ENCODE measurements at places on chromosomes 11 and 22.

DNA sequence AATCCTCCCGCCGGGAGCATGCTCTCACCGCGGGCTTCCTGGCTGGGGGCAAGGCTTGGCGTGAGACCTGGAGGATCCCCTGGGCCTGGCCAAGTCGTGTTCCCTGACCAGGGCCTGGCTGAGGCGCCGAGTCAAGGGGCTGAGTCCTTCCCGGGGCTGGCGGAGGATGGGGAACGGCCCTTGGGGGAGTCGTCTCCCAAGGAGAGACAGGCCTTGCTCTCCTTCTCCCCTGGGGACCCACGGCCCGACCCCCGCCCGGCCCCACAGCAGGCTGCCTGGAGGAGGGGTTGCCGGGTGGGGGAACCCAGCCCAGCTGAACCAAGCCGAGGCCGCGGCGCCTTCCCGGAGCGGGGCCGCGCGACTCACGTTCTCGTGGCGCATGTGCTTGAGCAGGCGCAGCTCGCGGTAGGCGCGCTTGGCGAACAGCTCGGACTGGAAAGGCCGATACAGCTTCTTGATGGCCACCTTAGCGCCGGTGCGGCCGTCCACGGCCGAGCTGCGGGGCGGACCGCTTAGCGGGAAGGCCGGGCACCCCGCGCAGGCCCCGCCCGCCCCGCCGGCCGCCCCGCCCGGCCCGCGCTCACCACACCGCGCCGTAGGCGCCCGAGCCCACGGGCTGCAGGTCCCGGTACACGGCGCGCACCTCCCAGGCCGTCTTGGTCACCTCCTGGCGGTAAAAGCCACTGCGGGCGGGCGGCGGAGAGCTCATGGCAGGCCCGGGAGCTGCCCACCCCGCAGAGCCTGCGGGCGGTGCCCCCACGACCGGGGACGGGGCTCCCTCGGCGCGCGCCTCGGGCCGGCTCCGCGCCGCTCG, 475 bp downstream of the MAPK12 start:
- no peak for DNase-seq

DNA sequence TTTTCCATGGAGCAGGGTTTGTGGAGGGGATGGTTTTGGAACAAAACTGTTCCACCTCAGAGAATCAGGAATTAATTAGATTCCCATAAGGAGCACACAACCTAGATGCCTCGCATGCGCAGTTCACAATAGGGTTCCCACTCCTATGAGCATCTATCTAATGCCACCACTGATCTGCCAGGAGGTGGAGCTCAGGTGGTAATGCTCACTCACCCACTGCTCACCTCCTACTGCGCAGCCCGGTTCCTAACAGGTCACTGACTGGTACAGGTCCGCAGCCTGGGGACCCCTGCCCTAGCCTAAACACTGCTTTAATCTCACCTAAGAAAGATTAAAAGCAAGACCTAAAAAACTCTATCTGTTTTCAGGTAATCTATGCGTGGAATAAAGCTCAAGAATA, 553.0 kb downstream of the JRKL start:
- no peak for DNase-seq

DNA sequence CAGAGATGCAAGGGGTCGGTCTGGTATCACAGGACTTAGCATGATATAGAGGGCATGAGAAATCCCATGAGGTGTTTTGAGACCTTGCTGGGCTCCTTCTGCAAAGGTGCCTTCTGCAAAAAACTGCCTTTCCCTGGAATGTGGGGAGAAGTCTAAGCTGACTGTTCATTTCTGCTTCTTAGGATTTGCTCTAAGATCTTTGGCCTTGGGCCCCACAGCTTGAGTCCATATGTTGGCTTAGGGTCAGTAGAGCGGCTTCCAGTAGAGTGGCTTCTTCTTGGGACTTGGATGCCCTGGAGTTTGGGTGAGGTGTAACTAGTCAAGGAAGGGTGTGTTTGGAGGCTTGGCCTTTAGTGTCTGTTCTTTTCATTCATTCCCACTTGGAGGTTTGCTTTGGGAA, 37.0 kb downstream of the AMPD3 start:
- DNase-seq: no peak

DNA sequence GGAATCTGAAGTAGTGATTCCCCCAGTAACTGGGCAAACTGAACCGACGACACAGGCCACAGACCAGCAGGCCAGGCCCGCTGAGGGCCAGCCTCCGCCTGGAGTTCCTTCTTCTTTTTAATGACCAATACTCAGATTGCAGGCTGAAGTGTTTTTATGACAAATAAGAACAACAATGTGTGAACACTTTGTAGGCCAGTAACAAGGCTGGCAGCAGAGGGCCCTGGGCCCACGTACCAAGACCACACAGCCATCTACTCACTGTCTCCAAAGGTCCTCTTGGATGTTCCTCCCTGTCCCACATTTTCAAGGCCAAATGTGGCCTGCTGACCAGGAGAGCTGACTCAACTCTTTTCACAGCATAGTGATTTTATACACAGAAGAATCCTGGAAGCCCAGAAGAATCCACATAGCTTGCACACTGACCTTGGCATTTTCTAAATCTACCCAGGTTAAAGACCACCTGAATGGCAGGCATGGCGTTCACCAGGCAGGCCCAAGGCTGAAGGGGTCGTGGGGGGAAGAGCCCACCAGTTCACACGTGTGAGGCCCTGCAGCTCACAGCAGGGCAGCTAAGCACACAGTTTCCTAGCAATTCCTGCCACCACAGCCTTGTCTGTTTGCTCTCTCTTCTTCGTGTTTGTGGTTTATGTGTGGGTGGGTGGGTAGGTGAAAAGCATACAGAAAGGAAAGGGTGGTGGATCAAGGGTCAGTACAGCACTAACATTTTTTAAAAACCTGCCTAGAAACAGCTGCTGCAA, 13.3 kb downstream of the SMCO4 start:
- no peak for DNase-seq

GRCh38 chr11:55658608-55659007, 3.4 kb upstream of the OR4C6 start:
- DNase-seq: no peak

GRCh38 chr11:36763187-36763586, 165.2 kb upstream of the RAG2 start:
- DNase-seq: no peak

DNA sequence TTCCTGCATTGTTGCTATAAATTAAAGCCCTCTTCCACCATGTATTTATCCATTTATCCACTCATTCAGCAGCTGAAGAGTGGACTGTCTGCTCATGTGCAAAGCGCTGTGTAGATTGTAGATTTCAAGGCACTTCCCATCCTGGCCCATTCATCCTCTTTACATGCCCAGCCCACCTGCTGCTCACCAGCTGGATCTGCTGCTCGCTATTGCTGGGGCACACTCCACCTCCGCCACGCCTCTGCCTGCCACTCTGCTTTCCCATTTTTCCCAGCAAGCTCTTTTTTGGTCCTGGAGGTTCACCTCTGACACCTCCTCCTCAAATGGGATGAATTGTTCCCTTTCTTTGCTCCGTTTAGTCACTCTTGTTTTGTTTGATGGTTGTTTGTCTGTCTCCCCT, 48.3 kb downstream of the CEP164 start:
- no peak for DNase-seq

GRCh38 chr11:110158317-110159200, 65.4 kb downstream of the ZC3H12C start:
- DNase-seq: no peak

DNA sequence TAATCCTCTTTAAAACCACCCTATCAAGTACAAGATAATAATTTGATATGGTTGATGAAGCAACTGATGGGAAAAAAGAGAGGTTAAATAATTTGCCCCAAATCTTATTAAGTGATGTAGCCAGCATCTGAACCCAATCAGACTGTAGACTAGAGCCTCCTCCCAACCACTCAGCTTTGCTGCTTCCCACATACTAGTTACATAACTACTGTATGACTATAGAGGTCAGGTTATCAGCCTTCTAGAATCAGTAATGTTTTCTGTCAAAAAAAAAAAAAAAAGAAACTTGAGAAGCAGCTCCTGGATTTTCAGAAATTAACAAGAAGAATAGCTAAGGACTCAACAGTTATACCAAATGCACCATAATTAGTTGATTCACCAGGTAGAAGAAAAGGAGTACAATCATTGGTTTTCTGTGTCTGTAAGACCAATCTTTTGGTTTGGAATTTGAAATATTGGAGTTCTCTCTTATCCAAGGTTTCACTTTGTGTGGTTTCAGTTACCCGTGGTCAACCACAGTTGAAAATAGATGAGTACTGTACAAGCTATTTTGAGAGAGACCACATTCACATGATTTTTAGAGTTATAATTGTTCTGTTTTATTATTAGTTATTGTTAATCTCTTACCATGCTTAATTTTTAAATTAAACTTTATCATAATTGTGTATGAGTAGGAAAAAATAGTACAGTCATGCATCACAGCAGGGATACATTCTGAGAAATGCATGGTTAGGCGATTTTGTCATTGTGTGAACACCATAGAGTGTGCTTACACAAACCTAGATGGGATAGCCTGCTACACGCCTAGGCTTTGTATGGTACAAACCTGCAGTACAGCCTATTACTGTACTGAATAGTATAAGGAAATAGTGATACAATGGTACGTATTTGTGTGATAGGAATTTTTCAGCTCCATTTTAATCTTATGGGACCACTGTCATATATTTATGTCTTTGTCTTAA, 72.2 kb downstream of the PDHX start:
- DNase-seq: no peak

GRCh38 chr11:111429066-111429506, 50.0 kb upstream of the POU2AF1 start:
- DNase-seq: peak; percentile 53

GRCh38 chr11:63710476-63711217, 29.3 kb downstream of the RTN3 start:
- DNase-seq: no peak

DNA sequence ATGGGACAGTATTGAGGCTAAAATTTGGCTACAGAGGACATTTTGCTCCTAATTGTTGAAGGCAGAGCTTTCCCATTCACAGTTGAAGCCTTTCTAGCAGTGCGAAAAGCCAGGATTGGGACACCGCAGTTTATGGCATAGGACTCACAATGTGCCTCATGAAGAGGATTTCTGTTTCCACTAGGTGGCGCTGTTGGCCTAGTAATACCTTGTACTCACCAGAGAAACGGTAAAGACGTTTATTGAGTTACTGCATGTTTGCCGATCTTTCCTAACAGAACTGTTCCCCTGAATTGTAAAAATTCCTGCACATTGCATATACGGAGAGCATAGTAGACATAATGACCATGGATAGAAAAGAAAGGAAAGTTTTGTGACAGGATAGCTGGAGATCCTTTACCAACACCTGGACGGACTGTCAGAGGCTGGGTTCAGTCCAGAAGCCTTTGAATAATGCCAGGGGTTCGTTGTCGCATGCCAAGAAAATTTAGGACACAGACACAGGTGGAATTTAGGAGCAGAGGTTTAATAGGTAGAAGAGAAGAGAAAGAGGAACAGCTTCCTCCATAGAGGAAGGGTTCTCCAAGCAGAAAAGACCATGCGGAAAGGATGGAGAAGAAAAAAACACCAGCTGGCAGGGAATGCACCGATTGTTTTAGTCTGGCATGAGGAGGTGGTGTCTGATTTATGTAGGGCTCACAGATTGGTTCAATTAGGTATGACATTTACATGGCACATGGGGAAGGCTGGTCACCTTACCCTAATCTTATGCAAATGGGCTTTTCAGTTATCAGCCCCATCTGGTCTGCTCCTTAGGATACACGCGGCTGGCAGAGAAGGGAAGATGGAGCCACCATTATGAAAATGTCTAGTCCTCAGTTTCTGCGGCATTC, 10.8 kb upstream of the OR51D1 start:
- DNase-seq: no peak

- no peak for DNase-seq
Measured at GRCh38 chr11:102626676-102627075, 1.5 kb upstream of the MMP20 start.

DNA sequence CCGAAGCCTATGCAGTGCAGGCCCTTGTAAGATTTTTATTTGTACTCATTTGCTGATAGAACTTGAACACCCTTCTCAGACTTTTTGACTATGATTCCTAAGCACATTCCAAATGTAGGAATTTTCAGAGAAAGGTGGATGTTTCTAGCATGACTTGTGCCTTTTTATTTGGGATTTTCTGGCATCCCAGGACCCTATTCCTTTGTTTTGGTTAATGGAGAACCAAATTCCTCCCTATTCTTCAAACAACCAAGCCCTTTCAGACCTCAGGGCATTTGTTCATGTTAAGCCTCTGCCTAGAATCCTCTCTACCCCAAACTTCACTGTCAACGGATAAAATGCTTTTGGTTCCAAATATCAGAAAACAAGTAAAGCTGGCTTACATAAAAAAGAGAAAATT, 371.1 kb downstream of the DDX10 start:
- no peak for DNase-seq

- no peak for DNase-seq
Measured at GRCh38 chr22:17769013-17769715, 5.1 kb downstream of the BID start.

DNA sequence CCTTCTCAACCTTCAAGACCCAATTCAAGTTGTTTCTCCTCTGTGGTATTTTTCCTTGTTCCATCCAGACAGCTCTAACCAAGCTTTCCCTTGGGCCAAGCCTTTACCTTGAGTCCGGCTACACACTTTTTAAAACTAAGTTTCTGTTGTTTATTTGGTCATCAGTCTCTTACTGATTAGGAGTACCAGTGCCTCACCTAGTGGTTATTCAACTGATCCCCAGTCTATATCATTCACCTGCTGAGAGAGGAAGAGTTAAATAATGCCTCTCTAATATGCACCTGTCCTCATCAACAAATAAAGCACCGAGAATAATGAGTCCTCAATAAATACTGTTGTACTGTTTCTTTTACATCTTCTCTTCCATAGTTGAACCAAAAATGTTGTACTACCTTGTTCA, 160.8 kb downstream of the MSANTD4 start:
- no peak for DNase-seq

DNA sequence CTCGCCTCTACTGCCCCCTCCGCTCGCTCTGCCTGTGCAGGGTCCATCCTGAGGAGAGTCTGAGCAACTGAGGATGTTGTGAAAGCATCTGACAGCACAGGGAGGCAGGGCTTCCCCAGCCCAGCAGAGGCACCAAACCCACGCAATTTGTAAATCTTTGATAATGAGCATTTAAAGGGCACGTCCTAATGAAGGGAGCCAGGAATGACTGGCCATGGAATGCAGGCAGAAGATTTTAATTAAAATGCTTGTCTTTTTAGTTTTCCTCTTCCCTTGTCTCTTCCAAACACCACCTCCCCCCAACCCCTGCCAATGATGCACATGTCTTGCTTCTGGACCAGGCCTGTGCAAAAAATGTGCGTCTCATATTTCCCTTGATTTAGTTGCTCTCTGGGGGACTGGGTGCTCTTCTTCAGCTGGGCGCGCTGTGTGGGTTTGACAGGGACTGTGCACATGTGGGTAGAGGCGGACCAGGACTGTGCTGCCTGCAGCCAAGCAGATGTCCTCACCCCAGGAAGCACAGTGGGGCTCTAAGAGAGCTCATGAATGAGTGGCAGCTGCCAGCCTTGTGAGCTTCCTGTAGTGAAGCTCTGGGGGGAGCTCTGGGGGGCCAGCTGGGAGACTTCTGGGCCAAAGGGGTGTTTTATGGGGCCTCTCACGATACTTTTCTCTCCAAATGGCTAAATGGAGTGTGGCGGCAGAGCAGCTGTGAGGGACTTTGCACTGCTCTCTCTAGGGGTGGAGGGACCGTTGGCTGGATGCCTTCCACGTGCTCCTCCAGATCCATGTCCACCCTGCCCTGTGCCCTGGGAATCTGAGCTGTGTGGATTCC, 273.5 kb downstream of the ST3GAL4 start:
- DNase-seq: no peak

- DNase-seq: no peak
Measured at GRCh38 chr11:22180131-22180530, 12.8 kb upstream of the ANO5 start.

- no peak for DNase-seq
Measured at GRCh38 chr11:7749456-7749855, 43.2 kb upstream of the OVCH2 start.
